ENCODE measurements at places on chromosomes 7 and 10. TPM values are rescaled to one million over a fixed set of nuclear protein-coding genes. Genes with fewer than 3 reads are reported as not detected.

PIP gene
- not detected for total RNA-seq

OPN4 gene
- not detected for total RNA-seq

GRCh38 chr7:134126146-134126545 lies 994 bp upstream of the LRGUK start:
- no peak for DNase-seq
- H3K4me1 ChIP-seq: peaks cover 16% of the 10 kb centered on the region
- H3K27me3 ChIP-seq: peaks cover 18% of the 10 kb centered on the region
- H3K36me3 ChIP-seq: no peaks in the 10 kb centered on the region
- H3K4me3 ChIP-seq: no peak overlapping the region
- H3K27ac ChIP-seq: no peak overlapping the region

GRCh38 chr7:30656006-30656957 lies 26.0 kb downstream of the CRHR2 start:
- H3K36me3 ChIP-seq: no peaks in the 10 kb centered on the region
- no peaks in the 10 kb centered on the region for H3K27me3 ChIP-seq
- no peak overlapping the region for H3K4me3 ChIP-seq
- no peaks in the 10 kb centered on the region for H3K4me1 ChIP-seq
- DNase-seq: no peak

DNA sequence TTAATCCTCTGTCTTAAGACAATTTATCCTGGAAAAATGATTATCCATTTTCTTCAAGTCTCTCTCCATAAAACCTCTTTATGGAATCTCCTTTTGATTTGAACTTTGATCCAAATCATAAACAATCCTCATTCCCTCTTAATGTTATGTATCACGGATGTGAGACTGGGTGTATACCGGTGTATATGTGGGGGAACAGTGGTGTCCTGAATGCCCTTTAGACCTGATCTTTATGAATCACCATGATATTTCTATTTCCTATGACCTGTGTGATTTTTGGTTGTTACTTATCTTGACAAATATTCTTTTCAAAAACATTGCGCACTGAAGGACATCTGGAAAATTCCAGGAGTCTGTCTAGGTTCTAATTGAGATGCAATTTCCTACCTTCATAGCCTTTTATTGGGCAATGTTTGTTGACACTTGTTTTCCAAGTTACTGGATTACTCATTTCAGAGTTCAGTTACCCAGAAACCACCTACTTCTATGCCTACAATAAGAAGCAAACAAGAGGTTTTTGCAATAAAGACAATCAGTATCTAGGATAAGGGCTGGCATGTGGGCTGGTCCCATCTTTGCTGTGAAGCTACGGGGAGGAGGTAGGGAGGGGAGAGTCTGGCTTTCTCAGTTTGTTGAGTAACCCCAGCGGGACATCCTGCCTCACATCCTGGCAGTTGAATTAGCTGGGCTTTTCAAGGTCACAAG lies 190.4 kb downstream of the CTTNBP2 start:
- H3K4me3 ChIP-seq: no peak overlapping the region
- no peak overlapping the region for H3K27ac ChIP-seq
- DNase-seq: no peak
- H3K36me3 ChIP-seq: no peaks in the 10 kb centered on the region
- no peaks in the 10 kb centered on the region for H3K27me3 ChIP-seq

- peaks cover 23% of the 10 kb centered on the region for H3K27me3 ChIP-seq
- no peak overlapping the region for H3K27ac ChIP-seq
- DNase-seq: no peak
- H3K4me3 ChIP-seq: no peak overlapping the region
These were observed 61.4 kb upstream of the STEAP1B start for GRCh38 chr7:22561321-22561811.

GRCh38 chr7:66255534-66256100 lies 50.5 kb downstream of the TPST1 start:
- DNase-seq: no peak
- no peak overlapping the region for H3K27ac ChIP-seq
- no peaks in the 10 kb centered on the region for H3K36me3 ChIP-seq
- H3K27me3 ChIP-seq: peaks cover 2% of the 10 kb centered on the region
